Stimulated activated CD8-positive, alpha-beta memory T cell treated with anti-CD3 and anti-CD28 coated beads, Interleukin-4, amount 100 ng/mL, for 48 hours (primary cell): ENCODE measurements at places on chromosomes 11 and 22.

DNA sequence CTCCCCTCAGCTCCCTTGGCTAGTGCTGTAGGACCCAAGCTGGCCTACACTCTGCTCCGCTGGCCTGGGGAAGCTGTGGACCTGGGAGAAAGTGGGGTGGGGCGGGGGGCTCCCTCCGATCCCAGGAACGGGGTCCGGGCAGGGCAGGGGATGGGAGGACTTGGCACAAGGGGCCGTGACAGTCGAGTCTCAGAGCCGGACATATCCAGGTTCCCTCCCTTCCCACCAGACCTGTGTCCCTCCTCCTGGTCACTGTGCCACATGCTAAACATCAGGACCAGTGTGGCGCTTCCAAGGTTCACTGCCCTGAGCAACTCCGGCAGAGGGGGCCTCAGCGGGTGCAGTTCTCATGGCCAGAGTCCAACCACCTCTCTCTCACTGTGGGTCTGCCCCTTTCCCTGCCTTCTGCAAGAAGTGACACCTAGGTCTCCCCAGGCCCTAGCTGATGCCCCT is 2.0 kb downstream of the DUSP8 start:
- DNase-seq = no peak

DNA sequence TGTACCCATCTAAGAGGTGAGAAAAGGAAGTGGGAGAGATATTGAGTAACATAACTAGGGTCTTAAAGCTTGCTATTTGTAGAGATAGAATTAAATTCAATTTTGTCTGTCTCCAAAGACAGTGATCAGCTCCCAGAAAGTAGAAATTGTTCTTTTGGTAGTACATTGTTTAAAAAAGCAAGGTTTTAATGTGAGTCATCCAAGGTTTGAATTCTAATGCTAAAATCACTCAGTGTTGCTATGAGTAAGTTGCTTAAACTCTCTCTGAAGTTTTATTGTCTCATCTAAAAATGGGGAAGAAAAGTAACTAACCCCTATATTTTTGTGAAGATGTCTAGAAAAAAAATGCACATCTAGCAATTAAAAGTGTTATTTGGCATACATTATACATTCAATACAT is 1004.5 kb upstream of the CCDC90B start:
- DNase-seq = no peak

GRCh38 chr22:39773503-39773902 is 120.1 kb downstream of the ENTHD1 start:
- no peak for DNase-seq

DNA sequence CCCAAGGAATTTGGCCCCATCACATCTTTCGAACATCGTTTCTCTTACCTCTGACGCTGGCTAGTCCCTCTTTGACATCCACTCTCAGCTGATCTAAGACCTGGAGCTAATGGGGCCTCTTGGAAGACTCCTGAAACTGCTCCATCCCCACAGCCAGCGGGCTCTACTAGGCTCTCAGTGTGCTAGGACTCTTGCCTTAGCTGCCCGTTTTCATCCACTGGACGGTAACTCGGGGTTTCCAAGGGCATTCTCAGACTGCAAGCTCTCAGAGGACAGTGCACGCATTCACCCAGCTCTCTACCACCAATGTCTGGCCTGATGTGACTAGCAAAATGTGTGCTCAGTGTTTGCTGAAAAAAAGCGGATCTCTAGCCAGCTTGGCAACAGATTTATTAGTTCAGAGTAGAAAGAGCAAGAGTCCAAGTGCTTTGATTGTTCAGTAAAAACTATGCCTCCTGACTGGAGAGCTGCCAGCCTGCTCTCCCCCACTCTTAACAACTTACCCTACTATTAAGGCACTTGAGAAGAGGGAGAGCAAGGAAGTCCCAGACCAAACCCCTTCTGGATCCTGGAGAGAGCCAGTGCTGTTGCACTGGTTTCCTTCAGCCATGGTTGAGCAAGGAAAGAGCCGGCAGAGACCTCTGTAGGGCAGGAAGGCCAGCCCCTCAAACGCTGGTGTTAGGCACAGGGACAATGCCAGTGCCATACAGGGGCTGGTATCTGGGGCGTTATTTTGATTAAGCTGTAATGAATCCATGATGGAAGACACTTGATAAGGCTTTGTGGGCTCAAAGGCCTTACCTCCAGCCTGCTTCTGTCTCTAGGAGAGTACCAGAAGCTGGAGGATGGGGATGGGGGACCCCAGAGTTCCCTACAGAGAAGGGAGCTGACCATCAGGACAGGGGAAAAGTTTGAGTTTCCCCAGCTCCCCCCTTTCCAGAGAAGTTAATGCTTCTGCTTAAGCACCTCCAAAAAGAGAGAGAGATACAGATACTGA is 9.2 kb downstream of the RELA start:
- no peak for DNase-seq

DNA sequence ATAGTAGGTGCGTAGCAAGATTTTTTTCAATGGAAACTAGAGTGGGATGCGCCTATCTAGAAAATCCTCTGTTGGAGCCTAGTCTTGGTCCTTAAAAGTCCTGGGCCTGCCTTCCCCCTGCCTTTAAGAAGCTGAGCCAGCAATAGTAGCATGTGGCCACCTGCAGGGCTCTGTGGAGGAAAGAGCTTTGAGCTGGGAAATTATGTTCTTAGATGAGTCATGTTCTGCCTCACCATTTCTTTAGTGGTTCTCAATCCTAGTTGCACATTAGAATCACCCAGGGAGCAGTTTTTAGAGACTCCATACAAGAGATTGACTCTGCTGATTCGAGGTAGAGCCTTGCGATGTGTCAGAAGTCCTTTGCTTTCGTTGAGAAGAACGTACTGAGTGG is 133.5 kb downstream of the COMMD9 start:
- no peak for DNase-seq

DNA sequence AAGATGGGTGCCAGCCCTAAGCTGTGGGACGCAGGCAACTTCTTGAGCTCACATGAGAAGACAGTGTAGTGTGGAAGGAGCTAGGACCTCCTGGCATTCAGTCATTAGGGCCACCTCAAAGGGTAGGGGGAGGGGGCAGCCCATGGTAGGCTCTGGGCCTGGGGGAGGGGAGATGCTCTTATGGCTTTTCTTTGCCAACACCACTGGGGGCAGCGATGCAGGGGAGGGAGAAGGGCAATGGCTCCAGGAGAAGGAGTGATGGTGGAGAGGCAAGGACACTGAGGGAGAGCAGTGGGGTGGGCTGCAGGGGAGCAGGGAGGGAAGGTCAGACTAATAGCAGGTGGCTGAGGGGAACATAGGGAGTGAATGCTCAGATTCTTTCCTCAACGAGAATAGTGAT is 63.3 kb upstream of the SUSD2 start:
- DNase-seq = no peak

- no peak for DNase-seq
Measured at GRCh38 chr22:34841331-34841771, 224.6 kb upstream of the ISX start.

GRCh38 chr11:111922803-111923202 is 4.1 kb downstream of the C11orf52 start:
- DNase-seq = no peak

DNA sequence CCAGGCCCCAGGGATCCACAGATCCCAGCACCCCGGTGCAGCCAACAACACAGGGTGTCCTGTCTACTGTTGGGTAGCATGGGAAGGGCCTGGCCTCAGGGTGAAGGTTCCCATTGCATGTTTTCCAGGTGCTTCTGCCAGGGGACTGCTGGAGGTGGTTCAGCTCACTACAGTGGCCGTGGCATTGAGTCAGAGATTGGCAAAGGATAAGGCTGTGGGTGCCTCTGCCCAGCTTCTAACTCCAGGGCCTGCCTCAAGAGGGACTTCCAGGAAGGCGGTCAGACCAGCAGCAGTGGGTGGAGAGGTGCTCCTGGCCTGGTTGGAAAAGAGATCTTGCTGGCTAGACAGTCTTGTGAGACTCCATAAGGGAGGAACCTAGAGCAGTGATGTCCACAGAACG is 20.9 kb downstream of the CSNK1E start:
- no peak for DNase-seq

GRCh38 chr11:126491092-126491491 is 135.6 kb downstream of the ST3GAL4 start:
- no peak for DNase-seq

DNA sequence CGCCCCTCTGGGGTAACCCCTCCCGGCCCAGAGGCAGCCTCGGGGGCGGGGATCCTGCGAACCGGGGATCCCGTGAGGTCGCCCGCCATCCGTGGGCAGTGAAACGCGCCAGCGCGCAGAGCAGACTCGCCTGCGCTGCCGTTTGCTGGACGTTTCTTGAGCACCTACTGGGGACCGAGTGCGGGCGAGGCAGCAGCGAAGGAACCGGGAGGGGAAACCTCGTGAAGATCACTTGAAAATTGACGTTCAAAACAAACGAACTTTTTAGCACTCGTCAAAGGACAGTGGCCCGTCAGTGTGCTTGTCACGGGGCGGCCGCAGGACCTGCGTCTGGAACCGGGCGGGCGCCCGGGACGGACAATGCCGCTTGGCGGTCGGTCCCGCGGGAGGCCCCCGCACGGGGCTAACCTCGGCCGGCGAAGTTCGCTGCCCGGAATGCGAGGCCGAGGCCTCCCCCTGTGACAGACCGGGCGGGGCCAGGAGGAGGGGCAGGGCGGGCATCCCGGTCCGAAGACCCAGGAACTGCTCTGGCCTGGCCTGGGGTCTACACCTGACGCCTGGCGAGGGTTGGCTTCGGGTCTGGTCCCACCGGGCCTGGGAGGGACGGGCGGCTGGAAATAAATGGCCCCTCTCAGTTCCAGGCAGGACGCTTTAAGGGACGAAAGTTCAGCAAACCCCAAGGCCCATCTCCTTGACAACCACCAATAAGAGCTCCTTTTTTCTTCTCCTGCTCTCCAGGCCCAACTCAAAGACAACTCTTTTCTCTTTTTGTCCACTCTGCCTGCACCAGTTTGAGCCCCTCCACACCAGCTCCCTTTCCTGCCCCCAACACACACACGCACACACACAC is 723 bp upstream of the SCUBE1 start:
- no peak for DNase-seq

GRCh38 chr11:86492370-86493010 is 117.8 kb downstream of the CCDC81 start:
- no peak for DNase-seq

- no peak for DNase-seq
Measured at GRCh38 chr11:8331767-8332166, 68.1 kb upstream of the LMO1 start.

GRCh38 chr22:24153959-24154358 is 27.3 kb upstream of the SUSD2 start:
- no peak for DNase-seq

DNA sequence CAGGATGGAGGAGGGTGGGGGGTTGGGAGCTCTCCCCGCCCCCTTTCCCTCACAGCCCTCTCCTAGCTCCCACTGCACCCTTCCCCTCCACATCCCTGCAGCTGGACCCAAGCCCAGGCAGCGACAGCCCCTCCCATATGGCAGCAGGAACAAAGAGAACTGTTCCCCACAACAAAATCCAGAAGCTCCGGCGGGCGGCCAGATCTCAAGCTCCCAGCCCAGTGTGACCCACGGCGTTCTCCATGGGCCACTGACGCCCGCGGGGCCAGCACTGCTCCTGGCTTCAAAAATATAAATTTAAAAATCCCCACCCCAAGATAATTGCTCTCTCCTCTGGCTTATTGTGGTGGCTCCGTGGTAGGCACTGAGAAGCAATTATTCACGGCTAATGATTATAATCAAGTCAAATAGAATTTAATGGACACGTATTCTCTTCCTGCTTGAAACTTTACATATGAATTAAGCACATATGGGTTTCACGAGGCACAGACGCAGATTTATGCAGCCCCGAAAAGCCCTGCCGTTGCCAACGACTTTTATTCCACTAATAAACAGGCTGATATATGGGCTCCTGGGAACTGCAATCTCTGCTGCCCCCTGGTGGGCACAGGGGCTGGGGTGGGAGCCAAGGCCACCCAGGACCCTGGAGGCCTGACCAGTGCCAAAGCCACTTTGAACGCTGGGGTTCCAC is 17.5 kb downstream of the MACROD1 start:
- DNase-seq = peak; percentile 87

- no peak for DNase-seq
Measured at GRCh38 chr22:39133871-39134270, 18.6 kb downstream of the CBX7 start.

DNA sequence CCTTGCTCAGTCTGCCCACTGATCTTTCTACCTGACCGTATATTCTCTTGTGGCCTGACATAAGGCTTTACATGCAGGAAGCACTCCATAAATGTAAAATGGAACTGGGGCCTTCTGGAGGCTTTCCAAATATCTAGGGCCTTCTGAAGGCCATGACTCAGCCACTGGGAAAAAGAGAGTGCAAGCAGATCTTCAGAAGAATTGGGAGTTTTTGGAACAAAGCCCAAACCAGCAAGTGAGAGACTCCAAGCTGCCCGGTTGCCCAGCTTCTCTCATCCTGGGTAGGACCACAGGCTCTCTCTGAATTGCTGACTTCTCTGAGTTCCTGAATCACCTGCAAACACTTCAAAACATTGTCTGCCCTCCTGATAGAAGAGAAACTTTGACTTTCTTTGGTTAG is 107.9 kb upstream of the BMAL1 start:
- DNase-seq = no peak
